ENCODE measurements at places on chromosomes 6 and 20.
A peak's percentile ranks its signal among the peaks of the same experiment; 100 is the strongest.

DNA sequence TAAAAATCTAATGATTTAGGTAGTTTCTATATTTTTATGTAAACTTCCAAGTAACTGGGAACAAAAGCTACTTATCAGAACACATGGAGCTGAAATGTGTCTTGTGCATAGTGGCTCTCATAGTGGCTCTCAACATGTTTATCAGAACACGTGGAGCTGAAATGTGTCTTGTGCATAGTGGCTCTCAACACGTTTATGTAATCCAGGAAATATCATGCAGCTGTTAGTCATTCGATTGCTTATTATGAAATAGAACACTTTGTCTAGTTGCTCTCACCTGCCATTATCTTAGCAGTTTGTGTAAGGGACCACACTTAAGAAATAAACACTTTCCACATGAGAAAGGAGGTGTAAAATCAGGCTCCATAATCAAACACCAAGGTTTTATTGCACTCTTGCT, 119.2 kb upstream of the ASCC3 start:
- no peak for DNase-seq

DNA sequence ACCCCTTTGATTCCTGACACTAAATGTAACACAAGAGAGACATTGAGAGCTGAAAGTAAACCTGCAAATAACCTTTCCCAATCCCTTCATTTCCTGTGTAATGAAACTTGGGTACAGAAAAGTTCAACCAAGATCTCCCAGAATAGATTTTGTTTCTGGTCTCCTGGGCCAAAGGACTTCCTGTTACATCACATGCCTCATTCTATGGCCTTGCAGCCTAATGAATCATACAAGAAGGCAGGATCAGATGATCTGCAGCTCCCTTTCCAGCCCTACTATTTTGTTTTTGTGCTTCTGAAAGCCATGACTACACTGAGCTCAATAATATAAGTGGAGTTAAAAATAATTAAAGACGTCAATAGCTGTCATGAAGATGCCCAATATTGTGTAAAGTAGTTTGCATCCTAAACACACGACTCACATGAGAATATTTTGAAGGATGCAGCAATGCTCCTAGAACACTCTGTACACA, 73.4 kb upstream of the NOX3 start:
- DNase-seq, result no peak

GRCh38 chr20:19620446-19620845, 137.6 kb upstream of the RIN2 start:
- DNase-seq, result peak; percentile 71

- DNase-seq, result no peak
Measured at GRCh38 chr20:45452772-45453691, 16.5 kb upstream of the WFDC2 start.

GRCh38 chr6:139754898-139755775, 380.7 kb upstream of the CITED2 start:
- DNase-seq, result no peak

GRCh38 chr20:52309181-52309580, 117.6 kb upstream of the ZFP64 start:
- DNase-seq, result no peak

DNA sequence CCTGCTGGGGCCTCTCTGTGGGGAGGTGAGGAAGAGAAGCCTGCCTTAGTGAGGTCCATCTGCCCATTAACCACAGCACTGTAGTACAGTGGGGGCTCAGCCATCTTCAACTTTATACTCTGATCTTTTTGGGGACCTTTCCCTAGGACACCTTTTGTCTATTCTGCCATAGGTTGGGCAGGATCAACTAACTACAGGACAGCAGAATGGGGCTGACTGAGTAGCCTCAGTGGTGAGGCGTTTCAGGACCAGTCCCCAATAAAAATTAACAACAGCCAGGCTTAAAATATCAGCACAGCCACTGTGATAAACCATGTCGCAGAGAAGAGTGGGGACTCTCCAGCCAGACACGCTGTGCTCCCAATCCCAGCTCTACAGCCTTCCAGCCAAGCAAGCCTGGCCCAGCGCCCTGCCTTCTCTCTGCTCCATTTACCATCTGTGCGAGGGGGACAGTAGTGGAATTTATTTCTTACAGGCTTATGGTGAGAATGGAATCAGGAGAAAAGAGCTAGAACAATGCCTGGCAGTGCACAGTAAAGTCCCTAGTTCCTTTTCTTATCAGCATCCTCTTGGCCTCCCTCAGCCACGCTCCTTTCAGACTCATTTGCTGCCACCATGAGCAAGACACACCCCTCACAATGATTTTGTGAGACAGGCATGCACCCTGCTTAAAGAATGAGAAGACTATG, 75.5 kb downstream of the SLC22A23 start:
- DNase-seq, result no peak

DNA sequence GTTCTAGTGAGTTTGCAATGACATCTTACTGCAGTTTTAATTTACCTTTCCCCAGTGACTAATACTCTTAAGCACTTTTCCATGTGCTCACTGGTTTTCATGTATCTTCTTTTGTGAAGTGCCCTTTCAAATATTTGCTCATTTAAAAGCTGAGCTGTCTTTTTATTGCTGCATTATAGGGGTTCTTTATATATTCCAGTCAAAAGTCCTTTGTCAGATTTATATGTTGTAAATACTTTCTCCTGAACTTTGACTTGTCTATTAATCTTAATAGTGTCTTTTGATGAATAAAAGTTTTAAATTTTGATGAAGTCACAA, 50.2 kb upstream of the ELOVL5 start:
- DNase-seq, result no peak

- no peak for DNase-seq
Measured at GRCh38 chr6:113414511-113414910, 442.6 kb upstream of the MARCKS start.

DNA sequence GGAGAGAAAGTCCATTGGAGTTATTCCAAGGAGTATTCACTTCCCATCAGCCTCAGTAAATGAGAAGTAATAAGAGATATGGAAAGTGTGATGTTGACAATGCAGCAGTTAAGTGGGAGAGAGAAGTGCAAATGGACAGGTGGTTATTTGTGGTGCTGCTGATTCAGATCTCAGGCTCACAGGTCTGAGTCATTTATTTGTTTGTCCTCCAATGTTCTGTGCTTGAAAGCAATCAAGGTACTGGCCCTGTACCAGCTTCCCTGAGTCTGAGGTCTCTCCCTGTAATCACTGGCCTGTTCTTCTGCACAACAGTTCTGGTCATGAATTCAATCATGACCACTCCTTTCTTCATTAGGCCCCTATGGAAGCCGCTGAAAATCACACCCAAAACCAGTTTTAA, 827.7 kb downstream of the MAFB start:
- DNase-seq, result no peak

DNA sequence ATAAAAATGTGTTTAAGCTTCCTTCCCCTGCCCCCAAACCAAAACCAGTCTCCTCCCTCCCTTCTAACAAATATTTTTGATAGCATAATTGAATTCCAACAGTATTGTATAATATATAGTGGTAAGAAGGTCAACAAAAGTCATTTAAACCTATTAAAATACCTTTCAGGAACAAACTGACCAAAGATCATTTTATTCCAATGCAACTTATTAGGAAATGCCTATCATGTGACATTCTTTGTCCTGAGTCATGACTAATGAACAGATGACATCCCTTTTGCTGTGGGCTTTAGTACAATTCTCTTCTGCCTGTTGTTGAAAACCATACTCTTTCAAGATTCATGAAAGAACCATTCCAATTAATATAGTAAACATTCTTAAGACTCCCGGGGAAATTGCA, 51.5 kb upstream of the TRAF3IP2 start:
- DNase-seq, result no peak

DNA sequence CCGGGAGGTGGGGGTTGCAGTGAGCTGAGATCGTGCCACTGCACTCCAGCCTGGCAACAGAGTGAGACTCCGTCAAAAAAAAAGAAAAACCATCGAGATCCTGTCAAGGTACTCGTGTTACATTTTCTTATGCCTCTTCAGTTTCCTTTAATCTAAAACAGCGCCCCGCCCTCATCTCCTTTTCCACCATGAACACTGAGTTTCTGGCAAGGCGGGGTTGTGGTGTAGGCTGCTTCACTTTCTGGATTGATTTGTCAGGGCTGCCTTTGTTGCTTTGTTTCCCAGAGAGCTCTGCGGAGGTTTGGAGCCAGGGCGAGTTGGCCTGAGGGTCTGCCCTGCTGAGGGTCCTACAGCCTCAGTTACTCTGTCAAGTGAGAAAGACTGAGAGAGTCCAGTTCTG, 8.9 kb downstream of the ITPR3 start:
- DNase-seq, result no peak

DNA sequence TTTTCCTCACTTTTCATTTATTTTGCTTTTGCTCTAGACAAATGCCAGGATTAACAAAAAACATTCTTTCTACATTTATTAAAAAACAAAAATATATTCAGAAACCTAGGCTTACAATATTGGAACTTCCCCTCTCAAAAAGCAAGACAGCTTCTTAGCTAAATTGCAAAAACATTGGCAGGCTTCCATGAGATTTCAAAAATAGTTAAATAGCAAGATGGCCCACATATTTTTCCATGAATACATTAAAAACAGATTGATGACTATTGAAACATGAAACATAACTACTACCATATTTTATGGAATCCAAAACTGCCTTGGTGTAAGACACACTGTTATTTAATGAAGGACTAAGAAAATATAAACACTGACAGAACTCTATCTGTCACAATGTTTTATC, 92.0 kb downstream of the LY86 start:
- no peak for DNase-seq

DNA sequence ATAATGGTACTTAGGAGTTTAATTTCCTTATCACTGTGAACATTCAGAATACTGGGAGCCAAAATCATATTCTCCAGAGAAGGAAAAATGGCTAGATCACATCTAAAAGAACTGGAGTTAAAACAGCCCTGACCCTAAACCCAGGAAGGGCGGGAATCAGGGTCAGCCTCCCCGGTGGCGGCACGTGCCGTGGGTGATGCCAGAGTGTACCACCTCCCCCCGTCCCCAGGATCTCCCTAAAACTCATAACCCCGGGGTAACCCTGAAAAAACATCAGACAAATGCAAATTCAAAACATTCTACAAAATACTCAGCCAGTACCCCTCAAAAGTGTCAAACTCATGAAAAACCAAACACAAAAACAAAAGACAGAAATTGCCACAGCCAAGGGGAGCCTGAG, 148.3 kb downstream of the DLL1 start:
- no peak for DNase-seq

- no peak for DNase-seq
Measured at GRCh38 chr6:145784683-145785082, 29.9 kb downstream of the FBXO30 start.

DNA sequence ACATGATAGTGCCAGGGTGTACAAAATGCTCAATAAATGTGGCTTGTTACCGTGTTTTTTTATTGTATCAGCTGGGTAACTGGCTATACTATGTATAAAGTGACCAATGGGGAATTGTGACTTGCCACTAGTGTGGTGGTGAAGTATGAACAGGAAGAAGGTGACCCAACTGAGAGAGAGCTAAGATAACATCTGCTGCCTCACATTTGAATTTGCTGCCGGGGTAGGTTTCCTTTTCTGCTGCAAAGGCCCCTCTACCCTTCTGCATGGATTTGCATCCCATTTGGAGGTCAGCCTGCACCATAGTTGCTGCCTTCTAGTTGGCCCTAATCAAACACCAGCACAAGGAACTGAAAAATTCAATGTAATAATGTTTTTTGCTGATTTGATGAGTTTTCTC, 24.1 kb downstream of the IL17A start:
- DNase-seq, result no peak

DNA sequence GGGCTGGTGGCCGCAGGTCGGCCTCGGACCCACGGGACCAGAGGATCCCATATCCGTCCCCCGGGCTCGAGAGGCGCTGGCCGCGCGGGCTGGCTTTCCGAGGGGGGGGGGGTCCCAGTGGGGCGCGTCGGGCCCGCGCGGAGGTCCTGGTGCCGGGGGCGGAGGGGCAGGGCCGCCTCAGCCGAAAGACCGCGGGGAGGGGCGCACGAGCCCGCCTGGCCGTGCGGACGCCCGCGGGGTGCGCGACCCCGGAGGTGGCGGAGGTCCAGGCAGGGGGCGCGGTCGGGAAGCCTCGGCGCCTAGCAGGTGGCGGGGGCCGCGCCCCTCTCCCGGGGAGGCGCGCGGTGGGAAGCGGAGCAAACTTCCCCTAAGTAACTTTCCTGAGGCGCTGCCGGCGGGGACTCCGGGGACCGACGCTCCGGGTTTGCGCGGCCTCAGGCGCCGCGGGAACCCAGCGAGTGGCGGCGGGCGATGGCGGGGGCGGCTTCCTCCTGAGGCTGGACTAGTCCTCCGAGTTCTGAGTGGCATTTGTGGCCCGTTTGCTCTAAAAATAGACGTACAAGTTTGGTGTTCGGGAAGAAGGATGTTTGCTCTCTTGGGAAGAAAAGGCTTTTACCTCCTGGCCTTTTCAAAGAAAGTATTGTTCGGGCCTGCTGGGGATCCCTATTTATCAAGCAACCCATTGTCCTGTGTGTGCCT, 26.5 kb upstream of the BTBD3 start:
- no peak for DNase-seq

GRCh38 chr6:139369568-139370282, 4.7 kb downstream of the CITED2 start:
- no peak for DNase-seq

- DNase-seq, result peak; percentile 67
Measured at GRCh38 chr20:46030284-46031013, 1.4 kb downstream of the SLC12A5 start.

DNA sequence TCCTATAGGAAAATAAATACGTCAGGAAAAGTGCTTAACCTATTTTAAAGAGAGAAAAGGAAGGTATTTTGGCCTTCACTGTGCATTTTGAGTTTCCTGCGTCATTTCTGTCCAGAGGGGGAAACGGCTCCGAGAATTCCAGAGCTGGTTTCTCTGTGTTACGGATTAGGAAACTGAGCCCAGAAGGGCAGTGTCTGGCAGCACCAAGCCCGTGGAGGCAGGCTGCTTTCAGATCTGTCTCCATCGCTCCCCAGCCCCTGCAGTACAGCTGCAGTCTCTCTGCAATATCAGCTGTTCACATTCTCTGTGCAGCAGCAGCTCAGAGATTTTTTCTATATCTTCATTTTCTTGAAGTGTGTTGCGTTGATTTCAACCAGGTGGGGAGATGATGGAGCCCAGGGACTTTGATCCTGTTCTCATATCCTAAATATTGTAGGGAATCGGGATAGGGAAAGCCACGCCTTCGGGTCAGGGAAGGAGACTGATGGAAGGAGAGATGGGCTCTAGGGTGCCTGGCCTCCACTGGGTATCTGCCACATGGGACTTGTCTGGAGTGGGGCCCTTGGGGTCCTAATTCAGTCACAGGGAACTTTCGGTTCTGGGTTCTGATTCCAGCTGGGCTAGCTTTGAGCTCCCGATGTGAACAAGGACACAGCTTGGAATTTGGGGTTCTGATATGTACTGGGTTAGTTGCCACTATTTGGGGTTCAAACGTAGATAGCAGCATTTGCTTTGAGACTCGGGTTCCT, 2.8 kb downstream of the ANKRD60 start:
- DNase-seq, result no peak

DNA sequence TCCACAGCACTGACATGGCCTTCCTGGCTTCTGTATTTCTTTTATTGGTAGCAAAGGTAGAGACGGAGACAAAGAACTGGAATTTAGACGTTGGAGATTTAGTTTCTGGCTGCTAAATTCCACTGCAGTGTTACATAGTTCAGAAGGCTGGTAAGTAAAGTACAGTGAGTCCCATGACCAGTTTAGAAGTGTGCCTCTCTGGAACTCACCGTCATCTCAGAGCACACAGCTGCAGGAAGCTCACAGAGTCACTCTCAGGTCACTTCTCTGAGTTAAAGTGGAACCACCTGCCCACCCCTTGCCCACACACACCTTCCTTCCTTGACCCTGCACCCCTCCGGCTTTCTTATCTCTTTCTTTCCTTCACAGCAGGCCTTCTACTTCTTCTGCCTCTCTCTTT, 19.6 kb upstream of the BMP6 start:
- no peak for DNase-seq

Data from H7 (cell line).